Fibroblast of skin of right quadriceps (primary cell): ENCODE measurements at places on chromosomes 7 and 10.

DNA sequence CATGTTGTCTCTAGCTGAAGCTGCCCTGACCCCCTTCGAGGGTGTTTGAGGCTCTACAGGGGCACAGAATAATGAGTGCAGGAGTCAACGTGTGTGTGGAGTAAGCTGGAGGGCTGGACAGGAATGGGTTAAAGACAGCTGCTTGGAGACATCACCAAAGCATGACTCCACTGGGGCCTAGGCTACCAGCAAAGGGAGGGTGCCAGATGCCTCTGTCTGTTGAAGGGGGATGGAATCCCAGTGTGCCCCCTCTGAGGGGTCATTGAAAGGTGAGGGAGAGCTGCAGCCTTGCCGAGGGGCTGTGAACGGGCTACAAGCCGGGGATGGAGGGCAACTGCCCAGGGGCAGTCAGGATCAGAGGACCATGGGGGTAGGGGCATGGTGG lies 51.7 kb upstream of the PODXL start:
- peak; percentile 48 for DNase-seq

DNA sequence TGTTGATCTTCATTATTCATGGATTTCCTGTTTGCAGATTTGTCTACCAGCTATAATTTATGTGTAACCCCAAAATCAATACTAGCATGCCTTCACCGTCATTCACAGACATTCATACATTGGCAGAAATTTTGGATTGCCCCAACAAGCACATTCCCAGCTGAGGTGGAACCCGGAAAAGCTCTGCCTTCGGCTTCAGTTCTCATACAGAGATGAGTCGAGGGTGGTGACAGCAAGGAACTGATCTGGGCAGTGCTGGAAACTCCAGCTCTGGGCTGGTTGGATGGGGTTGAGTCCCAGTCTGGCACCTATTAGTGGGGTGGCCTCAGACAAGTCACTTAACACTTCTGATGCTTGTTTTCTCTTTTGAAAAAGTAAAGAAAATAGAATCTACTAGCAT lies 267.5 kb downstream of the SNX13 start:
- DNase-seq: no peak

GRCh38 chr7:47400741-47401206 lies 181.1 kb downstream of the TNS3 start:
- DNase-seq: no peak

GRCh38 chr10:113436851-113437250 lies 116.0 kb upstream of the HABP2 start:
- no peak for DNase-seq

- no peak for DNase-seq
Observed at GRCh38 chr7:42091461-42092291, 145.3 kb downstream of the GLI3 start.

GRCh38 chr7:43328785-43329380 lies 216.4 kb downstream of the HECW1 start:
- DNase-seq: no peak

GRCh38 chr10:132096223-132096622 lies 30.5 kb downstream of the JAKMIP3 start:
- DNase-seq: peak; percentile 3

DNA sequence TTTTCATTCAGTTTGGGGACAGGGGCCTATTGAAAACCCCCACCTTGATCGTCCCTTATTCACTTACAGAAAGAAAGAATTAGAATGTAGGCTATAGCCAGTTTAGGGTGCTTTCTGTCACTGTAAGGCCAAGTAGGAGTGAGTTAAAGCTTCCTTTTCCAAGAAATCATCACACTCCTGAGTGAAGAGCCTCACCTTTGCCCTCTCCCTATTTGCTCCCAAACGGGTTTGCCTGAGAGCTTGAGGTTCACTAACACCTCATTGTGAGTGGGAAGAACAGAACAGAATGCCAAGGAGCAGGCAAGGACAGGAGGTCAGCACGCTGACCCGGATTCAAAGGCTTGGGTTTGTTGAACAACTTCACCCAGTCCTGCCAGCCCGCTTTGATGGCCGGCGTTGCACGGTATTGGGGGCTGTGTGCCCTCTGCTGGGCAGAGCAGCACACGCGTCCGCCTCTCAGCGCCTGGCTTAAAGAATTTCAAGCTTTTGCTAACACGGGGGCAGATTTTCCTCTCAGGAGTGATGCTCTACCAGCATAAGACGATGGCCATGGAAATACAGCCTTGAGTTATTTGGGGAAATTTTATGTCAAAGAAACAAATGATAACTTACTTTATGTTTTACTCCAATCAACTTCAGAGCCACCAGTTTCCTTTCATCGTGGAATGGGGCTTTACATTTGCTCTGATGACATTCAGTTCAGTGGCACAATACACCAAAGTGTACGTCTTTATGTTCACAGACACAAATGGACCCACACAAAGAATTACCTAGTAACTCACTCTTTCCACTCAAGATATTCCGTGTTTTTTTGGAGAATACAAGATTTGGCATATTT lies 470.0 kb downstream of the SUGCT start:
- DNase-seq: peak; percentile 34

- DNase-seq: no peak
Observed at GRCh38 chr10:117259279-117259678, 18.4 kb downstream of the SLC18A2 start.

DNA sequence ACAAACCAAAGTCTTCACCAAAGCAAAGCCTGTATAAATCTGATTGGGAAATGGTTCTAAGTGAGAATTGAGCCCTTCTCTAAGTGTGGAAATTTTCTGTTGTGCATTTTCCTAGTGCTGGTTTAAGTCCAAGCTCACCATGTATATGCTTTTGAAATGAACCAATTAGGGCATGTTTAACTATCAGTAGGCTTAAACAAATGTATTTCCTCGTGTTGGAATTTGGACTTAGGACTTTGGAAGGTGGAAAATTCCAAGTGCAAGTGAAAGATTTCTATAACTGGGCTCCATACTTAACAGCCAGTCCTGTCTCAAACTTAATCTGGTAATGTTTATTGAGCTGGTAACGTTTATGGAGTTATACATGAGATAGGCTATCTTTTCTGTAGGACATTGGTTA lies 28.5 kb downstream of the CCNY start:
- DNase-seq: no peak

- DNase-seq: peak; percentile 72
Observed at GRCh38 chr7:6246251-6246917, 26.0 kb downstream of the CYTH3 start.

GRCh38 chr7:64946772-64947171 lies 43.7 kb downstream of the ZNF273 start:
- DNase-seq: no peak

- no peak for DNase-seq
Observed at GRCh38 chr10:68340358-68341080, 7.8 kb upstream of the PBLD start.

- DNase-seq: no peak
Observed at GRCh38 chr10:52583336-52583735, 189.2 kb downstream of the MBL2 start.

DNA sequence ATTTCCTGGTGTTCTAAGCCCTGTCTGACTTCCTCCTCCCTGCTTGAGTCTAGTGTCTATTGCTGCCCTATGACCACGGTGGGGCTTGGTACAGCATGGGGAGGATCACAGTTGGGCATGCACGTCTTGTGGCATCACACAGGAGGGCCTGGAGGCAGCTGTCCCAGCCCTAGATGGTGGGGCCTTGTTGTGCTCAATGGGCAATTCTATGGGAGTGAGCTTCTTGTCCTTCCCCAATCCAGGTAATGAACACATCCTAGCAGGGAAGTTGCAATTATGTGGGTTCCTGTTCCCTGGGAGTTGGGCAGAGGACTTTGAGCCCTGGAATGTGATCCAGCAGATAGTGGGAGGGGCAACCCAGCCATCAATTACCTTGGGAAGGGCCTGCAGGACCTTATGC lies 10.8 kb upstream of the FAM3C start:
- DNase-seq: no peak

DNA sequence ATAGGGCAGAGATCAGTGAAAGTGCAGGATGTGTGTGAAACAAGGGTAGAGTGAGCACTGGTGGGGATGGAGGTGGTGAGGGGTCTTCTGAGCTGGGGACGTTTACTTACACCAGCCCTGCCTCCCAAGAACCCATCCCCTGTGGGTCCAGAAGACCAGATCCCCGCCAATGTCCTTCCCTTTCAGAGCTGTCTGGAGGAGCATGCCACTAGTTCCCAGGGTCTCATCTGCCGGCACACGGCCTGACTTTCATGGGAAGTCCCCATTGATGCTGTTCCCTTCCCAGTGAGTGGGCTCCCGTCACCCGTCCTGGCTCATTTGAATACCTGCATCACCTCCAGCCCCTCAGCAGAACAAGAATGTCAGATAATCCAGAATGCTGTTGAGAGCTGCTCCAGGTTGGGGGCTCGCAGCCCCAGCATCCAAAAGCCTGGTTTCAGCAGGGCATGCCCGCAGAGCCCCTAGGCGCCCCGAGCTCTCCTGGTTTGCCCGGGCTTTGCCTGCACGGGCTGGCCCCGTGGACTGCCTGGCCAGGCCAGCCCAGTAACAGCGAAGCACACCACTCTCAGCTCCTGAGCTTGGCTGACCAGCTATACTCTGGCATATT lies 246.7 kb downstream of the MGMT start:
- DNase-seq: no peak

DNA sequence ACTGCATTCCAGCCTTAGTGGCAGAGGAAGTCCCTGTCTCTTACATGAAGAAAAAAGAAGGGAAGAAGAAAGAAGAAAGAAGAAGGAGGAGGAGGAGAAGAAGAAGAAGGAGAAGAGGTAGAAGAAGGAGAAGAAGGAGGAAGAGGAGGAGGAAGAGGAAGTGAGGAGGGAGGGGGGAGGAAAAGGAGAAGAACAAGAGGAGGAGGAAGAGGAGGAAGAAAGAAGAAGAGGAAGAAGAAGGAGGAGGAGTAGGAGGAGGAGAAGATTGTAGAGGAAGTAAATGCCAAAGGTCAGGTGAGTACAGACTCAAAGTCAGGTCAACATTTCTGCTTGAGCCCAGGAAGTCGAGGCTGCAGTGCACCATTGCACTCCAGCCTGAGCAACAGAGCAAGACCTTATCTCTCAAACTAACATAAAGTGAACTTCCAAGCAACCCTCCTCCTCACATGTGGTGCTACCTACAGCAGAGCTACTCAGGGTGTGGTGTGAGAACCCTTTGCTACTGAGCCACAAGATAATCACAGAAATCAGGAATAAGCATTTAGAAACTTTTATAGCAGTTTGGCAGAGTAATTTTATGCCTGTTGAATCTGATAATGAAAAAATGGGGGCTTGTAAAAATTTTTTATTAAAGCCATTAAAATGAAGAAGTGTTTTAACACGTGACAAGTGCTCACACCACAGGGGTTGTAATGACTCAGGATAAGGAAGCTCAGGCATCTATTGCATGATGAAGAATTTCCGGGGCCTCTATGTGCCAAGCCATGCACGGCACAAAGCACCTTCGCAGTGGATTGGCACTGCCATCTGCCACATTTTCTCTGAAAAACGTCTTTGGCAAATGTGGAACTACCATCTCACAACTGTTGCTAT lies 224.9 kb upstream of the AUTS2 start:
- DNase-seq: peak; percentile 90

- no peak for DNase-seq
Observed at GRCh38 chr10:3931224-3931623, 146.2 kb upstream of the KLF6 start.

GRCh38 chr7:116138202-116138801 lies 72.0 kb upstream of the TES start:
- peak; percentile 65 for DNase-seq

GRCh38 chr10:72832701-72833100 lies 60.8 kb upstream of the OIT3 start:
- no peak for DNase-seq

DNA sequence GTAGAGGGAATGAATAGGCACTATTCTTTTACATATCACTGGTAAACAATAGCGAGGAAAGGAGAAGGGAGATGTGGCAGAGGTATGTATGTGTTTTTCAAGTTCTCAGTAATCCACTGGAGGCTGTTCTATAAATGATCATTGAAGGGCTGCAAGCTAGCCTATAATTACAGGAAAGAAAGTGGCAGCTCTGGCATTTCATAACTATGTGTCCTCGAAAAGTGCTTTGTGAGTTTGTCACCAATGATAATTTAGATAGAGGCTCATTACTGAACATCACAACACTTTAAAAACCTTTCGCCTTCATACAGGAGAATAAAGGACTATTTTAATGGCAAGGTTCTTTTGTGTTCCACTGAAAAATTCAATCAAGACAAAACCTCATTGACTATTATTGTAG lies 235.1 kb downstream of the FOXP2 start:
- DNase-seq: no peak

GRCh38 chr7:106844279-106844997 lies 20.6 kb upstream of the PIK3CG start:
- DNase-seq: no peak

GRCh38 chr7:132610995-132611394 lies 34.7 kb upstream of the PLXNA4 start:
- no peak for DNase-seq
